ENCODE measurements at places on chromosomes 13 and 19.

DNA sequence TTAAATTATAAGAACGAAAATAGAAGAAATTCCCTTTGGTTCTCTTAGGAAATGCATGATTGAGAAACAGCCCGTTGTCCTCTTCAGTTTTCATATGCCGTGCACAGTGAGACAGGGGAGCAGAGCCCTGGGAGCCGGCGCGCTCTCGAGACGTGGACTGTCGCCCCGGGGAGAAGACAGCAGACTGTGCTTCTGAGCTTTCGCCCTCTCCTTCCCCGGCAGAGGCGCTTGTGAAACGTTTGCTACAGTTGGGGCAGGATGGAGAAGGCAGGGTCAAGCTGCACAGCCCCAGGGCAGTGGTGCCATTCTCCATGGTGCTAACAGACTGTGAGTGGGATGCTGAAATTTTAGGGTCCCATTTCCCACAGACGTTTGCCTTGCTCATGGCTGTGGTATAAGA lies 192.2 kb upstream of the KL start:
- no peak for DNase-seq

DNA sequence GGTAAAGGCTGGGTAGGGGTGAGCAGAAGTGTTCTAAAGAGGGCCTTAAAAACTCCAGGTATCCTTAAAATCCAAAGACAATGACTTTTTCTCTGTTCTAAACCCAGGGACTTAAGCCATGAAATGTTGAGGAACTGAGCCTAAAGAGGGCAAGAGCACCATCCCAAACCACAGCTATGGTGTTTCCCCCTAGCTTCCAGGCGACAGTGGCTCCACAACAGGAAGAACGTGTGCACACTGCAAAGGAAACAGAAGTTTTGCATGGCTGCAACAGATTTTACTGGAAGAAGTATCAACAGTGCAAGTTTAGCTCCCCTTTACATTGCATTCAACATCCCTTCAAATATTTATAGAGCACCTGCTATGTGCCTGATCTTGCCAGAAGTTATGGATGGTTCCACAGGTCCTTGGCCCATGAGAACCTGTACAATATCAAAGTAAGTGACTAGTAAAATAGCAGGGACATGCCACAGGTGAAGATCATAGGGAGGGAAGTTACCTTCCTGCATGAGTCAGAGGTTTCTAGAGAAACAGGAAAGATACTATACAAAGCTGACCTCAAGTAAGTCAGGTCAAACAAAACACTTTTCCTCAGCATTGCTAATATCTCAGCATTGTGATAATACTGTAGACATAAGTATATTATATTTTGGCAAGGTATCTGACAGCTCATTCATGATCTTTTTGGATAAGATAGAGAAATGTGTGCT lies 8.4 kb upstream of the KCTD12 start:
- DNase-seq, result peak; percentile 69

GRCh38 chr13:112968910-112969691 lies at the start of gene MCF2L:
TSS of gene MCF2L (plus strand) at chr13:112969214. CDS start at chr13:112969380, 166 bp downstream.
- DNase-seq, result peak; percentile 33

GRCh38 chr19:38006361-38007045 lies 99.5 kb downstream of the SIPA1L3 start:
- DNase-seq, result no peak

GRCh38 chr13:64697226-64697625 lies 2532.9 kb downstream of the PCDH9 start:
- DNase-seq, result no peak

GRCh38 chr13:67803118-67803517 lies 573.0 kb upstream of the PCDH9 start:
- no peak for DNase-seq

DNA sequence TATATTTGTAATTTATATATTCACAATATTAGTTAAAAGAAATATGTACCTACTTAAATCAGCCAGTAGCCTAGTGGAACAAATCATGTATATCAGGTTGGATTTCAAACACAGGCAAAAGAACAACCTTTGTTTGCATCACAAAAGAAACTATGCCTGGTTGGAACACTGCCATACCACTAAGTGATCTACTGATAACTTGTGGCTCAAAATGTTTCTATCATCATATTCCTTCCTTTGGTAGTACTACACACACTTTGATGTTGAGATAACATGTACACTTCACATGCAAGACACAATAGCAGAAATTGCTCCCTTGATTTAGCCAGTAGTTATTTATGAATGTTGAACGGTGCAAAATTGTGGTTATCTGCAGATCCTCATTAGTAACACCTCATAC lies 146.0 kb upstream of the GPC6 start:
- DNase-seq, result no peak

- DNase-seq, result no peak
Observed at GRCh38 chr13:108785844-108786243, 156.4 kb downstream of the MYO16 start.

GRCh38 chr19:23286477-23286876 lies 36.3 kb upstream of the ZNF724 start:
- no peak for DNase-seq

DNA sequence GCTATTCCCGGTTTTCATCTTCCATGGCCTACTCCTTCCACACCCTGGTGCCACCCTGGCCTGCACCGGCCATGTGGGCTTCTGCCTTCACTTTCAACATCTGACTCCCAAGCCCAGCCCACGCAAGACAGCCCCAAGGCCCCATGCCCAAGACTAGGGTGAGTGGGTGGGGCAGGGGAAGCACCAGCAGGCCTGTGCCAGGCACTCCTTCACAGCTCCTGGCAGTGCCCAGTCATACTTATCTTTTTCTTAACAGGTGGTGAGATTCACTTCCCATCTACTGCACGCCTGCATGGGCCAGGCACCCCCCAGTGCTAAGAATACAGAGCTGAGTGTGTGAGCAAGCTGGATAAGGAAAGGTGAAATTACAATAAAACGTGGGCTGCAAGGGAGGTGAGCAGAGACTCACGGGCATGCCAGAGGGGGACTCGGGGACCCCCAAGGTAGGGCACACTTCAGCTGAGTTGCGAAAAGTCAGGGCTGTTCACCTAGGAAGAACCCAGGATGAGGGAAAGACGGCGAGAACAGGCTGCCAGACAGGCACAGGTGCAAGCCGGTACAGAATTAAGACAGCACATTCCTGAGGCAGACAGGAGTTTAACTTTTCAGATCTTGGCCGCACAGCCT lies 55.7 kb downstream of the COL4A1 start:
- peak; percentile 71 for DNase-seq

GRCh38 chr19:19160461-19161035 lies 9.5 kb downstream of the MEF2B start:
- DNase-seq, result no peak

GRCh38 chr13:107299717-107300116 lies 731.8 kb upstream of the ARGLU1 start:
- DNase-seq, result no peak

DNA sequence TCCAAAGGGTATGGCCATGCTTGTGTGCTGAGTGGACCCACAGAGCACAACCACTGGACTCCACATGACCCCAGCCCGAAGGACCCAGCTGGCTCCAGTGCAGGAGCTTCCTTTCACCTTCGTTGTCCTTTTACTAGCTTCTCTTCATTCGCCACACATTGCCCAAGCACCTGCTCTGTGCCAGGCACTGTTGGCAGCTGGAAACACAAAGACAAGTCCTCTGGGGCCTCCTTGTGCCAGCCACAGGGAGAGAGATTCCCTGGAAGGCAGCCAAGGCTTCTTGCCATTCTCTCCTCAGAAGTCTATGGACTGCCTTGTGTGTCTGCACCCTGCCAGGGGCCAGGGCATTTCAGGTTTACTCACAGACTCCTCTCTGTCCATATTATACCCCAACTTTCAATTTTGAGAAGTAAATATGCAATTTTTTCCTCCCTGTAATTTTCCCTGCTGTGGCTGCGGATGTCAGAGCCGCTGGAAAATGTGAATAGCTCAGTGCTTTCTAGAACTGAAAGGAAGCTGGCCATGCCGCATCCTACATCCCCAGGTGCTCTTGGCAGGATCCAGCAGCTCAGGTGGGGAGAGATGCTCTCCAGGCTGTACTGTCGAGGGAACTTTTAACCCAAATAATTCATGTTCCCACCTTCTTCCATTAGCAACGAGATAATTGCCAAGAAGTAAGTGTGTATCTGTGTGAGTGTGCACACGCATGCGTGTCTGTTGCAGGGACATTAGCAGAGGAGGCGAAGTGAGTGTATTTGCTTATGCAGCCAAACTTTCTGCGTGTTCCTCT lies 57.2 kb downstream of the CHST8 start:
- no peak for DNase-seq

GRCh38 chr19:1264801-1265614 lies 4.1 kb upstream of the CIRBP start:
- peak; percentile 80 for DNase-seq

- no peak for DNase-seq
Observed at GRCh38 chr13:82878536-82878935, 1003.7 kb downstream of the SLITRK1 start.

GRCh38 chr19:54534156-54534555 lies 31.5 kb downstream of the LAIR2 start:
- no peak for DNase-seq

GRCh38 chr19:56477429-56478338 lies 539 bp upstream of the ZNF667 start:
- peak; percentile 87 for DNase-seq

DNA sequence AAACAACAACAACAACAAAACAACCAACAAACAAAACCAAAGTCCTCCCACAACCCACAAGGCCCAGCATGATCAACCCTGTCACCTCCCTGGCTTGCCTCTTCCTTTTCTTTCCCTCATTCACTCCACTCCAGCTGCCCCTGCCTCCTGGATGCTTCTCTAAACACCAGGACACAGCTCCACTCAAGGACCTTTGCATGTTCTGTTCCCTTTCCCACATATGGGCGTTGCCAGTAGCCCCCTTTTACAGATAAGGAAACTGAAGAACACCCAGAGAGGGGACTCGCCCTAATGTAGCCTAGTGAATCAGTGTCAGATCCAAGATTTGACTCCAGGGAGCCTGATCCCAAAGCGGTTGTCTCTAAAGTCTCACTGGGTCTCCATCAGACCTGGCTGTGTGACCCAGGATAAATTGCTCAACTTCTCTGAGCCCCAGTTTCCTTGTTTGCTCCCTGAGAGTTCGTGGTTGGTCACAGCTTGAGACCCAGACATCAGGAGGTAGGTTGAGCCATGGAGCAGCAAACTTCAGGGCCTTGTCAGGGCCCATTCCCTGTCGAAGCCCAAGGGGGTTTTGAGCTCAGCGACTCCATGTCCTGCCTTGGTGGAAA lies 3.0 kb upstream of the DOCK6 start:
- DNase-seq, result no peak

DNA sequence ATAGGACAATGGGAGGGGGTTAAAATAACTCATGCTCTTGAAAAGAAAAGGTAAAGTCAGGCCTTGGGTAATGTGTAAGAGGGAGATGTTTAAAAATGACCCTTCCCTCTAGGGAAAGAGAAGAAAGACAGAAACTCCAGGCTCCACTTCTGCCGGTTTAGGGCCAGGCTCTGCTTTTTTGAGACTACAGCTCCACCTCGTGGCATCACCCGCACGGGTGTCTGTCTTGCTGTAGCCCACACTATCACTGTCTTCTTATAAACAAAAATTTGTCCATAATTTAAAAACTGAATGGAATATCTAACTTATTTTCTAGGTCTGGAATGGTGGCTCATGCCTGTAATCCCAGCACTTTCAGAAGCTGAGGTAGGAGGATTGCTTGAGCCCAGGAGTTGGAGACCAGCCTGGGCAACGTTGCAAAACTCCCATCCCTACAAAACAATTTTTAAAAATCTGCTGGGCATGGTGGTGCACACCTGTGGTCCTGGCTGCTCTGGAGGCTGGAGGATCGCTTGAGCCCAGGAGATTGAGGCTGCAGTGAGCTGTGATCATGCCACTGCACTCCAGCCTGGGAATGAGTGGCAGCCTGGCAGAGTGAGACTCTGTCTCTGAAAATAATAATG lies 65.1 kb upstream of the GTF3A start:
- peak; percentile 81 for DNase-seq

DNA sequence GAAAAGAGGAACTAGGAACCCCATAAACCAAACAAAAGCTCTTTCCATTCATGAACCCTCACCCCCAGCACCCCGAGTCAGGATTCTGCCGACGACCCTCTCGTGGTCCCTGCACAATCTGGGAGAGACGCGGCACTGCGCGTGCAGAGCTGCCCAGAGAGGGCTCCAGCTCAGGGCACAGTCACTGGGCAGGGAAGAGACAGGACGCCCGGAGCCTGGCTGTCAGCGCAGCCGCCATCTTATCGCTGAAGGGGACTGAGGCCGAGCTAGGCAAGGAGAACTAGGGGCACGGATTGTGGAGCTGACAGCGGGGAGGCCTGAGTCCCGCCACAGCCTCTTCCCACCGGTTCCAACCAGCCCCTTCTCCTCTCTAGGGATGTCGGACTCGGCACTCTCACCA lies 349 bp downstream of the ZNF98 start:
- no peak for DNase-seq

GRCh38 chr19:34260771-34261173 lies 6.4 kb downstream of the GARRE1 start:
- no peak for DNase-seq

- no peak for DNase-seq
Observed at GRCh38 chr19:3823350-3823713, 37.2 kb upstream of the MATK start.

GRCh38 chr13:36883824-36884223 lies 36.2 kb downstream of the SMAD9 start:
- DNase-seq, result no peak

DNA sequence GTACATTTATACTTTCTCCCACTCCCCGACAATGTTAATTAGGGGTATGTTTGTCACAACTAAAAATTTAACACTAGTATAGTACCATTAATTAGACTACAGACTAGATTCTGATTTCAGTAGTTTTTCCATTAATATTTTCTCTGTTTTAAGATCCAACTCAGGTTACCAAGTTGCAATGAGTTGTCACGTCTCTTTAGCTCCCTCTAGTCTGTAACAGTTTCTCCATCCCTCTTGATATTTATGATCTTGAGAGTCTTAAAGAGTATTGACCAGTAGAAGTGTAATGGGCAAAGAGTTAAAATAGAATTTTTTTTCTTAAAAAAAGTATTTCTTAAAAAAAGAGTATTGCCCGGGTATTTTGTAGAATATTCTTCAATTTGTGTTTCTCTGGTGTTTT lies 598.1 kb downstream of the TBC1D4 start:
- DNase-seq, result no peak

- no peak for DNase-seq
Observed at GRCh38 chr13:27783111-27783510, 9.2 kb upstream of the GSX1 start.

GRCh38 chr19:54439174-54439851 lies 9.7 kb upstream of the LENG8 start:
- peak; percentile 56 for DNase-seq

- no peak for DNase-seq
Observed at GRCh38 chr19:30682146-30682998, 310.2 kb downstream of the ZNF536 start.

DNA sequence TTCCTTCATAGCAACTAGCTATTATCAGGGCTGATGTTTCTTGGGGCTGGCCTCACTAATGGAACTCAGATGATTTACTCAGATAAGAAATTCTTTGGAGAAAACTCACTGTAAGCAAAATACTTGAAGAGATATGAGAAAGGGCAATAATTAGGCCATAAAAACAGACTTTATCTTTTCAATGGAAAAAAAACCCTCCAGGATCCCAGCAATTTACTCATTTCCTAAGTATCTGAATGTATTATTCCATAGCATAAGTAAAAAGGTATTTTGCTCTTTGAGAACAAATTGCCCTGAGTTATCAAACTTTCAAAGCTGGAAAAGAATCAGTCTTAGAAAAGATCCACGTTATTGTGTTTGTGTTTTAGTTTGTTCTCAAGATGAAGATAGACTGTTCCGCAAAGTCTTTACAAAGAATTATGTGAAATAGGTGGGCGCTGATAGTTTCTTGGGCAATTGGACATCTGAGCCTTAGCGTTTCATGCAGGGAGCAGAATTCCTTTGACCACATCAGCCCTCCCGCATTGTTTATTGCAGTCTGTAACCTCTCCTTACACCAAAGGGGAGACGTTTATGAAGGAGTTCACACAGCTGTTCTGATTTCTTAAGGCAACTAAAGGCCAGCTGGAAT lies 29.1 kb upstream of the CSNK1A1L start:
- no peak for DNase-seq

Data from suppressor macrophage treated with lipopolysaccharide for 1 hour (primary cell).